ENCODE measurements at places on chromosomes 3 and 15.

GRCh38 chr3:15092686-15093085 lies 6.3 kb downstream of the RBSN start:
- no peak for DNase-seq

DNA sequence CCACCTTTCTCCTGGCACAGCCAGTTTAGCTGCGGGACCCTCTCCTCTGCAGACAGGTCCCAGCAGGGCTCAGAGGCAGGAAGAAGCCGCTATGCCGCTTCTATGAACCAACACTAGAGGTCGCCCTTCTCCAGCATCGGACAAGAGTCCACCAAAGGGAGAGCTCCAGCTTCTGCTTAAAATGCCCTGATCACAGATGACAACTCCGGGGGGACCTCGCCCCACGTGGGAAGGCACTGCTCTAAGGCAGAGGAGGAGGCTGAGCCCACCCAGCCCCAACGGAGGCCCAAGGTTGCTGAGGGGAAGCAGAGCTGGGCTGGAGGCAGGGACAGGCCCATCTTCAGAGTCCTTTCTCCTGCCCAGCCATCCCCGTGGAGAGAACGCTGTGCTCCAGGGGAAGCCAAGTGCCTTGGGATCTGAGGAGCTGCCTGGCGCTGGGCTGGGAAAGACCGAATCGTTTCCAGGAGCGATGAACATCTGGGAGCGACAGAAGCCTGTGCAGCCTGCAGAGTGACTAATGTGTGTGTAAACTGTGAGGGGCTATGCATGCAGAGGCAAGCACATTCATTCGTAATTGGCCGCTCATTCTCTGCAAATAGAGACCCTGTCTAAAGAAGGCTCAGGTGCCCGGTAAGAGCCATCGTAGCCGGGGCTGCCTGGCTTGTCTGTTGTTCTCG lies 43.5 kb upstream of the BDH1 start:
- peak; percentile 71 for DNase-seq

- no peak for DNase-seq
These were observed 127.2 kb upstream of the STT3B start for GRCh38 chr3:31405515-31405914.

DNA sequence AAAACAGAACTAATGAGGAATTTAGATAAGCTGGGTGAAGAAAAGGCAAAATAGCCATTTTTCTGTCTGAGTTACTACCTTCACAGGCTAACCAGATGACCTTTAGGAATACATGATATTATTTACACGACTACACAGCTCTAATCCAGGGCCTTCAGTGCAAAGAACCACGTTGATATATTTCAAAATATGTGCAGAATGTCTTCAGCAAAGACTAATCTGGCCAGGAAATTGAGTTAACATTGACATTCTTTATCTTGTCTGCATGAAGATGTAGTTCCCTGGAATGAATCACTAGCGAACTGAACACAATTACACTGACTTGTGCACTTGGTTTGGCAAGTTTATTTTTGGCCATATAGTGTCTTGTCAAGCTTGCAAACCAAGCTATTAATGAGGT lies 41.5 kb downstream of the PDHB start:
- no peak for DNase-seq

- no peak for DNase-seq
These were observed 25.2 kb upstream of the IQSEC1 start for GRCh38 chr3:13098192-13098988.

DNA sequence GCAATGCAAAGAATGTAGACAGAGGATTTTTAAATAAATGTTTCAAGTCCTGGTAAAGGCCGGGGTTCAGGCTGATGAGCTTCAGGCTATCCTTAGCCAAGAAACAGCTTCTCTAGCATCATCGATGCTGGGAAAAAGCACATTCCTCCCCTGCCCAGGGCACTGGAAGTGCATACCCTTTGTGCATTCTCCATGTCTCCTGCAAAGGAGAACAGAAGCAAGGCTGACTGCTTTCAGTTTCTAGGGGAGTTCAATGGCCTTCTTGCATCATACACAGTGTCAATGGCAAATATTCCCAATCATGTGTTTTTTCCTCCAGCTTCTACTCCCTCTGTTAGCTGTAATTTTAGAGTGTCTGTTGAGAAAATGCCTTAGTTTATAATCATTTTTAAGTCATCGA lies 59.9 kb downstream of the GPR176 start:
- DNase-seq: no peak

- no peak for DNase-seq
These were observed 685.0 kb downstream of the PDCD6IP start for GRCh38 chr3:34483311-34483887.

GRCh38 chr3:83683937-83684598 lies 1274.7 kb upstream of the CADM2 start:
- no peak for DNase-seq

DNA sequence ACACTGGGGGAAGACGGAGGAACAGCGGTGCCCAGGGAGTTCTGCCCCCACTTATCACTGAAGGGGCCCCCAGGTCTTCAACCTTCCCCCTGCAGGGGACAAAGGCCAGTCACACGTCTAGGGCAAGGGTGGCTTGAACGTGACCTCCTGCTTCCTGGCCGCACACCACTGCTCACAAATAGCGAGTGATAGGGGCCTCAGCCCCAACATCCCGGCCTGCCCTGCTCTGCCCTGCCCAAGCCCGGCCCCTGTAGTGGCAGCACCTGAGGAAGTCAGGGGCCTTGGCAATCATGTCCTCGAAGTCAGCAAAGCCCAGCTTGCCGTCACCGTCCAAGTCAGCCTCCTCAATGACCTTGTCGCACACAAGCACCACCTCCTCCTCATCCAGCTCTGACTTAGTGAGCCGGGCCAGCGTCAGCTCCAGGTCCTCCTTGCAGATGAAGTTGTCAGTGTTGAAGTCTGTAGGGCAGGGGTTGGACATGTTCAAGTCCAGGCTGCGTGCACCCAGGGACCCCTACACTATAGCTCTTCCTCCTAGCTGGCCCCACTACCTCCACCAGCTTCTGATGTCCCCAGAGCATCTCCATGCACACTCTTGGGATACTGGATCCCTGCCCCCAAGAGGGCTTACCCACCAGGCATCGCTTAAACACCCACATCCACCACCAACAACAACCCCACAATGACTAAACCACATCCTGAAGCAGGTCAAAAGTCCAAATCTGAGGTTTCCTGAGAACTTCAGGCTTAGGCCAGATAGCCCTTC lies 13.3 kb downstream of the SH2D7 start:
- DNase-seq: no peak

- no peak for DNase-seq
These were observed 89.7 kb downstream of the HMG20A start for GRCh38 chr15:77510066-77511057.

DNA sequence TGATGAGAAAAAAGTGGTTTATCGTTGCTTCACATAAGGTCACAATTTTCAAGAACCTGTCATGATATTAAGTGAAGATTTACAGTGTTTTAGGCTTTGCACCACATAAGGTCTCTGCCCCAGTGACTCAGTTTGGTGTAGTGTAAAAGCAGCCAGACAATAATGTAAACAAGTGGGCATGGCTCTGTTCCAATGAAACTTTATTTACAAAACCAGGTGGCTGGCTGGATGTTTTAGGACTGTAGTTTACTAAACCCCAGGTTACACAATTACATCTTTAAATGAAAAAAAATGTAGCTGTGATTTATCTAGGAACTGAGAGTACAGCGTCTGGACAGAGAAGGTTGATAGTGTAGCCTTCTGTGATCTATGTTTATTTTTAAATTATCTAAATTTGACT lies 9.7 kb upstream of the FBXL22 start:
- DNase-seq: no peak

- DNase-seq: no peak
These were observed 69.0 kb downstream of the HMG20A start for GRCh38 chr15:77489647-77490046.

DNA sequence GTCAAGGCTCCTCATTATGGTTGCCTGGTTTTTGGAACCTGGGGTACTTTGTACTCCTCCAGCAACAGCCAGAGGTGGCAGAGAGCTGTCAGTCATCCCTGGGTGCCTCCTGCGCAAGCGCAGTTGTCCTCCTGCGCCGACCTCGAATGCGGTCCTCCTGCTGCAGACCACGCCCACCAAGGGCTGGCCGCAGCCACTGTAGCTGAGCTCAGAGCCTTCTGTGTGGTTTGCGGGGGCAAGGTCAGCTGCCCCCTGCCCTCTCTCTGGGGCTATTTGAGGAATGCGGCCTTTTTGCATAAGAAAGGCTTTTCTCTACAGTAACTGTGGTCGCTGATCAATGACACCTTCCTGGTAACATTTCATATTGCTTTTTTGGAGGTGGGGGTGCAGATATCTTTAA lies 131.3 kb upstream of the SNRPN start:
- peak; percentile 12 for DNase-seq

- no peak for DNase-seq
These were observed 106.0 kb upstream of the LRIG1 start for GRCh38 chr3:66606868-66607267.

GRCh38 chr3:37174532-37175126 lies at the start of gene LRRFIP2:
Gene LRRFIP2, minus strand, starts transcription at chr3:37174582. Its CDS starts 25,599 bp downstream, at chr3:37148983.
- no peak for DNase-seq

DNA sequence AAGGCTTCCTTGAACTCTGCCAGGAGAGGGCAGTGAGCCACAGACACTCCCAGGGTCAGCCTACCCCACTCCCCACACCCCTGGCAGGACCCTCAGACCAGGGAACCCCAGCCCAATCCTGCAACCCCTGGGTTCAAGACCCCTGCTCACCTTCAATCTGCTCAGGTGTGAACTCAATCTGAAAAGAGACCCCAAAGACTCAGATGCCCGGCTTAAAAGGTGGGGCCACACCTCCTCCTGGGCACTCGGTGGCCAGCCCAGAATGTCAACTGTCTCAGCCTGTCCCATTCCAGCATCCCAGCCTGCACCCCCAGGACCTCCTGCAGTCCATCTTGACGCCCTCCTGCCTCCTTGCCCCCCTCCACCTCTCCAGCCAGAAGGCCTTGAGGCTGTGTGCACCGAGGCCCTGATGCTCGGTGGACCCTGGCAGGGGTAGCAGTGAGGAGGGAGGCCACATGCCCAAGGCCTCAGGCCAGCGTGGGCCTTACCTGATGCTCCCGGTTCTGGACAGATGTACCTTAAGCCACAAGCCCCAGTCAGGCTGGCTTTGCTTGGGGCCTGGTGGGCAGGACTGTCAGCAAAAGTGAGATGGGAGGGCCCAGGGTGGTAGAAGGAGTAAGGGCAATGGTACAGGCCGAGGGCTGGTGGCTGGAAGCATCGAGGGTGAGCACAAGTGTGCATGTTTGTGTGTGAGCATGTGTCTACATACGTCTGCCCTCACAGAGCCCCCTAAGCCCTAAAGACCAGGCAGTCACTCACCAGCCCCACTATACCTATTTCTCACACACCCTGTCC lies 2.2 kb downstream of the MYL3 start:
- DNase-seq: no peak

GRCh38 chr3:195870442-195870841 lies 37.9 kb downstream of the TNK2 start:
- DNase-seq: no peak

Measured in left kidney (tissue), 8 donors.